Brain microvascular endothelial cell (primary cell): ENCODE measurements at places on chromosomes 6 and 20.

GRCh38 chr20:49115564-49115963, 69.5 kb downstream of the CSE1L start:
- peak; percentile 35 for DNase-seq

DNA sequence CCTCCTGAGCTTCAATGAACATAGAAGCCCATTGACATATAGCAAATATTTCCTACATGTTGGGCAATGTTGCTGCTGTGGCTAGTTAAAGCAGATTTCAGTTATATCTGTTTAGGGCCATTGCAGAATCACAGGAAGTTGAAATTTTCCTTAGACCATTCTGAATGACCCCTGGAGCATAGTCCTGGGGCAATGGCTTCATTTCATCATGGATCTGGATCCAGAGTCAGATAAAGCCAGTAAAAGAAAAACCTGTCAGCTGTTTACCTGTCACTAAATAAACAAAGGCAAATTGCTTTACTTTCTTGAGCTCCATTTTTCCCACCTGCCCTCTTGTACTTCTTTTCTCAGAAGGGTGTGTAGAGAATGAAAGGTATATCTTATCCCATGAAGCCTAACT, 494.0 kb upstream of the MAP3K7 start:
- no peak for DNase-seq

DNA sequence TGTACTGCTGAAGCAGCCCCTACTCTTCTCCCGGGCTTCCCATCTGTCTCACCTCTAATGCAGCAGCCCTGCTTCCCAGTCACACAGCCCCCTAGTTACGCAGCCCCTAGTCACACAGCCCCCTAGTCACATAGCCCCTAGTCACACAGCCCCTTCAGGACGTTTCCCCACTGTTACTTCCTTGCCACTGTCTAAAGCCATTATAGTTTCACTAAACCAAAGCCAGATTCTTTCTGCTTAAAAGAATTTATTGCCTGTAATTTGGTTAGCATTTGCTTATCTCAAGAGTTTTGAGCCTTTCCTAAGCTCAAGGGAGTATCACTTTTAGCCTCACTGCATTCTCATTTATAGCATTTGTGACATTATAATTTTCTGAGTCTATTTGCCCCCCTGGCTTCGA, 127.9 kb downstream of the LMBRD1 start:
- no peak for DNase-seq

DNA sequence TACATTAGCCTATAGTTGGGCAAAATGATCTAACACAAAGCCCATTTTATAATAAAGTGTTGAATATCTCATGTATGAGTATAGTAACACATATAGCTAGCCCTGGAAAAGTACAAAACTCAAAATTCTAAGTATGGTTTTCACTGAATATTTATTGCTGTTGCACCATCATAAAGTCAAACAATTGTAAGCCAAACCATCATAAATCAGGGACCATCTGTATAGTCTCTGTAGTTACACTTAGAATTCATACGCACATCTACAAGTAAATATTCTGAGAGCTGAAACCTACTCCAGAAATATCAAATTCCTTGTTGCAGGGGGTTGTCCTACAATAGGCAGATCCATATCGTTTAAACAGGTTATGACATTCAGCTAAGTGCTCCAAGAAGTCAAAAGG, 817.3 kb downstream of the BCKDHB start:
- no peak for DNase-seq

GRCh38 chr20:6994452-6994851, 227.0 kb downstream of the BMP2 start:
- DNase-seq, result peak; percentile 45

- DNase-seq, result no peak
These were observed 24.1 kb downstream of the IL17A start for GRCh38 chr6:52210227-52210626.

GRCh38 chr6:109892451-109893435, 85.4 kb upstream of the GPR6 start:
- DNase-seq, result no peak

DNA sequence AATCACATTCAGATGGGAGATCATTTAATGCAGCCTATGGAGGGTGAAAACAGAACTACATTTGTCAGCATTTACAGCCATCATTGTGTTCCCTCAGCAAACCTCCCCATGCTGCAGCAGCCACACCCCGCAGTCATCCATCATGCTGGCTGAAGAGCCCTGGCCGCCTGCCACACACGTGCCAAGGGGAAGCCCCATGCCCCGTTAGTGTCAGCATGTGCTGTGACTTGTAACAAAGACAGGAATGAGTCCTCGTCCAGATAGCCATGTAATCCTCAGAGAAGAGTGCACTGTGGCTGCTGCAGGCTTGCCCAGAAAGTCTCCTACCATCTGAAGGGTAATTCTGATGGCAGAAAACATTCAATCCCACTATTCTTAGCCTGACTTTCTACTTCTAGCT, 1097.8 kb downstream of the KIF16B start:
- DNase-seq, result no peak

- peak; percentile 68 for DNase-seq
These were observed 61.6 kb upstream of the SNX9 start for GRCh38 chr6:157761331-157761921.

DNA sequence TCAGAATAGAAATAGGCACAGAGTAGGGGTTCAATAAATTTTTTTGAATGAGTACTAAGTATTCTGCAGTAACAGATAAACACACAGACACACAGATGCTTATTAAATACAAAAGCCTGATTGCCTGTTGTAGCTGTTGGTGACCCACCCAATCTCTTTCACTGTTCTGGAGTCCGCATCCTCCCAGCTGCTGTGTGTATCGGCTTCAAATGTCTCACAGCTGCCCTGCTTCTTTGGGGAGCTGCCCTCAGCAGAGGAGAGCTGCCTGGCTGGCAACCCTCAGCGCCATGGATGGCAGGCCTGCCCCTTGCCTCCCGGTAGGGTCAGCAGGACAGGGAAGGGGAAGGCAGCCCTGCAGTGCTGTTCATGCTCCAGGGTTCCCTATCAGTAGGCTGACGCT, 85.9 kb upstream of the PRND start:
- DNase-seq, result no peak

DNA sequence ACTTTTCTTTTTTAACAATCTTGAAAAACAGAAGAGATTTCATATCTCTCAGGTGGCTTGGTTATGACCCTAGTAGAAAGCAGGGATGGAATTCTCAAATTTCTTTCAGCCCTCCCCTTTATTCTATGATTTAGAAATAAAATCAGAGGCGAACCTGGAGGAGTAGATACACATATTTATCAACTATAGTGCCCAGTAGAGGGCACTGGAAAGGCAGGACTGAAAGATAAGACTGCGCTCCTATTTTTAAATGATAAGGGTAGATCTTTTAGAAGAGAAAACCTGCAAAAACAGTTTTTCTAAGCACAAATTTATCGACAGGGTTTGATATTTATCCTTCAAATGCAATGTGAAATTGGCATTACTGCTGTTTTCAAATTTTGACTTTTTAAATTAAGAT, 1296.6 kb downstream of the EPHA7 start:
- no peak for DNase-seq

GRCh38 chr6:143515061-143515760, 3.7 kb upstream of the FUCA2 start:
- DNase-seq, result no peak

DNA sequence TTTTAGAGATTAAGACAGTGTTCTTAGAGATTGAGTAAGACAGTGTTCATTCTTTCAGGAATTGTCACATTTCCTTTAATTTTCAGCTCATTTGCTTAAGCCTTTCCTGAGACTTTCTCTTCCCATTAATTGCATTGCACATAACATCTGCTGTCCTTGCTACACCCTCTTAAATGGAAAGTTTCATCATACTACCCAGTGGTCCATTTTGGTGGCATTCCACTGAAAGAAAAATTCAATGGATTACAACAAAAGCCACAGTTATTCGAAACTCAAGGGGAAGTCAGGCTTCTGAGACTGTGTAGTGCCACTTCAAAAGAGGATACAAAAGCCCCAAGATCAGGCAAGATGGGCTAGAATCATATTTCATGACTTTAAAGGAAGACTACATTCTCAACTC, 64.0 kb downstream of the RSPO3 start:
- no peak for DNase-seq

GRCh38 chr6:5333658-5334057, 72.3 kb downstream of the FARS2 start:
- DNase-seq, result no peak

- DNase-seq, result no peak
These were observed 222.4 kb downstream of the DLL1 start for GRCh38 chr6:170068496-170068895.

DNA sequence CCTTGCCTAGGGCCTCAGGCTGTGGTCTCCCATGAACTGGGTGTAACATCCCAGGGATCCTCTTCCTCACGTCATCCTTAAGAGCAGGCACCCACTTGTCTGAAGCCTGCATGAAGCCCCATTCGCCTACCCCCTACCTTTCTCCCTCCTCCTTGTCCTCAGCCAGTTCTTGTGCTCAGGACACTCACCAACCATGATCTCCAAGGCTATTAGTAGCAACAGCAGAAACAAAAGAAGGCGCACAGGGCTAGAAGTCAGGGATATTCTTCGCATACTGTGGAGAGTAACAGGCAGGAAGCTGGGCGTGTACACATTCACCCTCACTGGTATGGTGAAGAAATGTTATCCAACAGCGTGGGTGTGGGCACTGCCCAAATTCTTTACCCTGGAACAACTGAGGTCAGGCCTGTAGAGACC, 7.3 kb downstream of the RAET1E start:
- DNase-seq, result no peak

DNA sequence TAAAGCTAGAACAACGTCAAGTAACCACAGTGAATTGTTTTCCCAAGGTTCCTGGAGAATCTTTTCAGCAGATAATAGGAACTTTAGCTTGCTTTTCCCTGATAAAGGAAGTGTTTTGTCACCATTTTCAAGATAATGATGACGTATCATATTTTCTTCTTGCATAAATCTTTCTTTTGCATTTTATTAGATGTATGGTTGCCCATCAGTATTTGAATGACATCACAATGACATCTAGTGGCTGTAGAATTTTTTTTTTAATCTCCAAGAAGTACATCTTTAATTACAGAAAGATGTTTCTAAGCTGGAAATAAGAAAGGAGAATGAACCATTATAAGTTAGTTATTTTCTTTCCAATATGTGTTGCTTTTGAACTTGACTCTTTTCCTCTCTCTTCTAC, 83.0 kb downstream of the CENPW start:
- no peak for DNase-seq

GRCh38 chr6:168828800-168829199, 387.8 kb downstream of the SMOC2 start:
- peak; percentile 25 for DNase-seq

DNA sequence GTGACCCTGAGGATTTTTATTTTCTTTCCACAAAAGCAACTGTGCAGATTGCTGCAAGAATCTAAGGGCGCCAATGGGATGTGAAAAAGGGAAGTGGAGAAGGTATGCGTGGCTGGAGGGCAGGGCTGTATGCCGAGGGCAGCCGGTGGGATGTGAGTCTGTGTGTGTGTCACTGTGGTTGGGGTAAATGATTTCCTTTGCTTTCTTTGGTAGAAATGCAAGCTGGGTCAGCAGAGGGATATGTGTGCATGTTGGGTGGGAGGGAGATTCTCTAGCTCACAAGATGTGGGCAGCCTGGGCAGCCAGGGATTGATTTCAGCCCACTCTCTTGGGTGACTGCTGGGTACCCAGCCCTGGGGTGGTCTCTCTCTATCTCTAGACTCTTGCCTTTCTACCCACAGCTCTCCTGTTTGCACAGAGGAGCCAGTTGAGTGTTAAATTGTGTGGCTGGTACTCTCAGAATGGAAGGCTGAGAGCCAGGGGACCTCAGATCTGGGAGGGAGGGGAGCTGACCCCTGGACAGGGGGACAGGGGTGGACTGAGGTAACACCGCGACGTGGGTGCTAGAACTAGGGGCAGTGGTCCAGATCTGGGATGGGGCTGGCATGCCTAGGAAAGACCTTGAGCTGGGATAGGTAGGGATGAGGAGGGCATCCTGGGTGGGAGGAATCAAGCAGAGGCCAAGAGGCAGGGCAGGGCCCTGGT, 136.8 kb upstream of the RNF24 start:
- DNase-seq, result peak; percentile 25

- no peak for DNase-seq
These were observed 100.8 kb downstream of the BFSP1 start for GRCh38 chr20:17430125-17430950.

GRCh38 chr6:118825661-118826060, 68.3 kb upstream of the ASF1A start:
- no peak for DNase-seq

GRCh38 chr20:51404297-51405060, 138.0 kb downstream of the NFATC2 start:
- DNase-seq, result peak; percentile 91

DNA sequence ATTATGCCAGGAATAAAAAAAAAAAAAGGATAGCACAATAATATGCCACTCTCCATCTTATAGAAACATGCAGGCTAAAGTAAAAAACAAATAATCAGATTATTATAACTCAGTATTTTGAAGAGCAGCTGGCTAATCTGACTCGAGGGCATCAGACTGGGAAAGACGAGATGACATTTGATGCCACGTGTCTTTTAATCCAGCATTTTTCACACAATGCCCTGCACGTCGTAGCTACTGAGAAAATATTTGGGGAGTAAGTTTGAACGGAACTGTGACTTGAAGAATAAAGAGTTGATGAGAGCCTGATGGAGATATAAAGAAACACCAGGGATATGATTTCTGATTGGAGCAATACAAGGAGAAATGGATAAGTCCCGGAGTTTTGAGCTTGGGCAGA, 237.7 kb downstream of the ARID1B start:
- no peak for DNase-seq

GRCh38 chr6:44869321-44869897, 458.7 kb upstream of the RUNX2 start:
- DNase-seq, result no peak

GRCh38 chr6:3403238-3404173, 53.3 kb downstream of the SLC22A23 start:
- DNase-seq, result no peak

- DNase-seq, result no peak
These were observed 103.1 kb downstream of the HIVEP2 start for GRCh38 chr6:142841915-142842314.

DNA sequence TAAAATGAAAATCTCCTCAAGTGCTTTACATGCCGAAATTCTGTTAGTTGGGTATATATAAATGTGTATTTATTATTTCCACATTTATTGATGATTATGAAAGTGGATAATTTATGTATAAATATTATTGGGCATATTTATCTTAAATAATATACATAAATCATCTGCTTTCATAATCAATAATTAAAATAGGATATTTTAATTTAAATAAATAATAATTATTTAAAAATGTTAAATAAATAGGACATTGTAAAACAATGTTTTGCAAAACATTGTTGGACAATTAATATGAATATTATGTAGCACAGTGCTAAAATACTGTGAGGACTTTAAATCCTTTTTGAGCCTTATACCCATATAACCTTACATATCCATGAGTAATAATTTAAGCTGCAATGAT, 786.5 kb upstream of the CITED2 start:
- no peak for DNase-seq

GRCh38 chr20:6680441-6680840, 87.0 kb upstream of the BMP2 start:
- DNase-seq, result no peak

DNA sequence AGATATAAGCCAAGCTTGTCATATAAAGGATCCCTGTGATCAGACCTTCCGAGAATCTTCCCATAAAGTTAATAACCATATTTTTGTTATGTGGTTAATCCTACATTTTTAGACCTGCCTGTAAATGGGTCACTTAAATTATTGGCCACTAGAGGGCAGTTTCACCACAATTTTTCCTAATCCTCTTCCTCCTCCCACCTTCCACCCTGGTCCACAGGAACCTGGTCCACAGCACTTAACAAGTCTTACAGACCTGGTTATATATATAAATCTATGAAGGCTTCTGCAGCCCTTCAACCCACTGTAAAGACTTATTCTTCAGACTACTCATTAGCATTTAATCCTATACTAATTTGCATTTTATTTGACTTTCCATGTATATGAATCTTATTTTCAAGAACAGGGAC, 28.3 kb downstream of the MRS2 start:
- DNase-seq, result peak; percentile 38
